Stimulated activated CD8-positive, alpha-beta memory T cell treated with anti-CD3 and anti-CD28 coated beads, Interleukin-15, amount 100 ng/mL, for 1 hour (primary cell): ENCODE measurements at places on chromosomes 2 and 18.

GRCh38 chr2:225164401-225165050 is 122.3 kb upstream of the DOCK10 start:
- DNase-seq = no peak

- DNase-seq = no peak
Measured at GRCh38 chr2:134253804-134254203, at the start of gene MGAT5. Gene MGAT5 (plus strand): TSS chr2:134254072. CDS start chr2:134254404, 332 bp downstream.

- DNase-seq = no peak
Measured at GRCh38 chr2:241019441-241020139, 21.2 kb downstream of the SNED1 start.

- DNase-seq = no peak
Measured at GRCh38 chr2:11102956-11103860, 52.1 kb upstream of the SLC66A3 start.

GRCh38 chr18:21831413-21831831 is 90.8 kb downstream of the MIB1 start:
- DNase-seq = no peak

GRCh38 chr2:234953116-234954031 is 1.6 kb downstream of the SH3BP4 start:
- DNase-seq = no peak

DNA sequence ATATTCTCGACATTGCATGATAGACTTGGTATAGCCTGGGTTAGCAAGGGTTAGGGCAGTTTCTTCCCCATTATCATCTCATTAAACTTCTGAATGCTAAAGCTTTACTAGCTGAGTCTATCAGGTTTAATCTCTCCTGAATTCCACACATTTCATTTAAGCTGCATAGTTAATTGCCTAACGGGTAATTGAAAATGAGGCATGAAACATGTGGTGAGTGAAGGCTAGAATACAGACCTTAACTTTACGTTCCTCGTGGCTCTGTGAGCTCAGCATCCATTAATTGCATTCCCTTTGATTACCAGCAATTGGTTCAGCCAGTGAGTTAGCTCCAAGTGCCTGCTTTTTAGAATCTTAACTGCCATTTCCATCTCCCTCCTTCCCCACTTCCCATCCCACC is 126.5 kb upstream of the MEX3C start:
- DNase-seq = no peak

DNA sequence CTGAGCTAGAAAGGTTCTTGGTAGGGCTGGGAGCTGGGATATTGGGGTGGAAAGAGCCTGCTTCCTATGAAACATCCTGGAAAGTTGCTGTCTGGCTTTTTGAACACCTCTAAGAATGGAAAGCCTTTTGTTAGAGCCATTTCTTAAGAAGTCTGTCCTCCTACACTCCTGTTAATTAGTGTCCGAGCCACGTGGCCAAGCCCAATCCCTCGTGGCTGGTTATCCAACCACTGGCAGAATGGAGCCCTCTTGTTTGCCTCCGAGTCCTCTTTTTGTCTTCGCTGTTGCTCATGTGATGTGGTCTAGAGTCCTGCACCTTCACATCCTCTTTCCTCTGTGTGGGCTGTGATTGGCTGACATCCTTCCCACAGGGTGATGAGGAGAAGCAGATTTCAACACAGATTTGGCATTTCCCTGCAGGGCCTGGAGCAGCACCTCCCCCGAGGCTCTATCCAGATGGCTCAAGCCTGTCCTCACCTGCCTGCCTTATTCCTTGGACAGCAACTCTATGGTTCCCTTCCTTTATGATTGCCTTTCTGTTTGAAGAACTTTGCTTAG is 8.2 kb upstream of the TOGARAM2 start:
- DNase-seq = no peak

- DNase-seq = no peak
Measured at GRCh38 chr18:78242254-78242643, 737.4 kb upstream of the SALL3 start.

DNA sequence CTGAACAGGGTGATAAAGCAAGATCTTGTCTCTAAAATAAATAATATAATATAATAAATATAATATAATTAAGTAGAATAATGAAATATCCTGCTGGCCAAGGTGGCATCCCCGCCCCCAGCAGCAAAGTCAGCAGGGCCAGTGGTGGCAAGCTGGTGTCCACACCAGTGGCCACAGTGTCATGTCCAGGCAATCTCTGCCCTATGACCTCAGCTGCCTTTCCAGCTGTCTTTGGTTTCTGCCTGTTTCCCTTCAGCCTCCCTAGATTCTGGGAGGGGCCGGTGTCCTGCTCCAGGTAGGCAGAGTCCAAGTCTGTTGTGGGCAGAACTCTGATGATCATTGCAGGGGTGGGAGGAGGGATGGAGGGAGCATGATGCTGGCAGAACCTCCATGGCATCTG is 16.2 kb upstream of the STEAP3 start:
- no peak for DNase-seq

DNA sequence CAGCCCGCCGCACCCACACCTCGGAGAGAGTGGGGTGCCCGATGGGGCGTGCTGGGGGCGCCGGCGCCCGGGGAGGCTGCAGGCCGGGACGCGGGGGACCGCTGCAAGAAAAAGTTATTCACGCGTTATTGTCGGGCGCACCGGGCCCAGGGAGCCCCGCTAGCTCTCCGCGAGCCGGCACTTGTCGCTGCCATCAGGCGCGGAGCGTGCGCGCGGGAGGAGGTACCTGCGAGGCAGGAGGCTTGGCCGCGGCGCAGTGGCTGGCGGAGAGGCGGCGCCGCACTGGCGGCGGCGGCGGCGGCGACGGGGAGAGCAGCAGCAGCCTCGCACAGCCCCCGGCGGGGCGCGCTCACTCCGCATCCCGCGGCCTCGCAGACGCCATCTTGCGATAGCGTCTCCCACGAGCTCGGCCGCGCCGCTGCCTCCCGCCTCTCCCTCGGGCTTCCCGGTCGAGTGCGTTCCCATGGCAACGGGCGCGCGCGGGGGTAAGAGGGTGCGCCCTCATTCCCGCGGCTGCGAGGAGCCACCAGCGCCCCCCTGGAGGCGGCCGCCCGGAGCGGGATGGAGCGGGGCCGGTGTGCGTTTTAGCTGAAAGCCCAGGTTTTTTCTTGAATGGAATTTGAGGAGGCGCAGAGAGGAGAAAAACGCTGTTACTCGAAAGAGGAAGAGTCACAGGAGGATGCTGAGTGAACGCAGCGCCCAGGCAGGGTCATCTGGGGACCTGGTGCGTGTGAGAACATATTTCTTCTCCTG is at the start of gene CHN1:
Gene CHN1 (minus strand): TSS at position 402 of the 753 bp plus-strand sequence. CDS start 469 bp downstream, outside the sequence.
- peak; percentile 4 for DNase-seq

- no peak for DNase-seq
Measured at GRCh38 chr18:74375999-74376398, 60.4 kb downstream of the C18orf63 start.

DNA sequence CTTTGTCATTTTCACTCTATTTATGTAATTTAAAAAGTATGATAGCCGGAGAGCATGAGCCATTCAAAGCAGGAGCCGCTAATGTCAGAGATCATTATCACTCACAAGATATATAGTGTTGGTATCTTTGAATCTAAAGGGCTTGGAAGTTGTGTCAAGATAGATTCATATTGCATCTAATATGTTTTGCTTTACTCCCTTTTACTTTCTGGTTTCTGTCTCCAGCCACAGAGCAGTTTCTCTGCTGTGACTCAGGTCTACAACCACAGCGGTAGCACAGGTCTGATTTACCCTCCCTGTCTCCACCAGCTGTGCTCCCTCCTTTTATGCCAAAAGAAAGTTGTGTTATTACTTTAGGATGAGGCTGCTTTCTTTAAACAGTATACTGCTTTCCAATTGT is 424.0 kb downstream of the ARHGAP15 start:
- no peak for DNase-seq

GRCh38 chr2:55176094-55176415 is 56.0 kb downstream of the CLHC1 start:
- no peak for DNase-seq

DNA sequence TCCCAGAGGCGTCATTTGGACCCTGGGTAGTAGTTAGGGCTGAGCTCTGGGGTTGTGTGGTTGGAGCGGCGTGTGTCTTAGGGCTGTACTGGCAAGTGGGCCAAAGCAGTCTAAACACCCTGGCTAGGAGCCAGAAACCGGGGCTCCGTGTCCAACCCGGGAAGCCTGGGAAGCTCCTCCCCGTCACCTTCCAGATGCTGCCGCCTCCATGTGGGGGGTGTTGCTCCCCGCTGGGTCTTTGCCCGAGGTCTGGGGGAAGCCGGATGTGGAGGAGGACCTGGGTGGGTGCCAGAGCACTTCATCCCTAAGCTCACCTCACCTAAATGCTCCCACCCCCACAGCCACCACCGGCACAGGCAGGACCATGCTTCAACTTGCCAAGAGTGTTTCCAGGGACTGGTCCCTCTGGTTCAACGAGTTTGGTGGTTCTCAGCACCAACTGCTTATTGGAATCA is 25.4 kb downstream of the TET3 start:
- no peak for DNase-seq

GRCh38 chr18:25282282-25282681 is 69.7 kb downstream of the ZNF521 start:
- no peak for DNase-seq

DNA sequence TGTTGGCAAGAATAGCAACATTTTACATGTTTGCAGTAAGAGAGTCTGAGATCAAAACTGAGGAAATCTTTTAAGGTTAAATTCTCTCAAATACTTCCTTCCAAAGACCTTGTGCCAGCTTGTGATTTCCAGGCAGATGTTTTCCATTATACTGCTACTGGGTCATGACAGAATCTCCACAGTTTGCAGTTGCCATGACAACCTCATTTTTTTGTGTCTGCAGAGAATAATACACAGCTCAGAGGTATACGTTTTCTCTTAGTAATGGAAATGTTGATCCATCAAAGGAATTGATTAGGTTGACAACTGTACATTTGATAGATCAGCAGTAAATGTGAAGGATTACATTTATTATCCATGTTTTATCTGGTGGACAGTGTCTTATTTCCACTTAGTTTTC is 29.1 kb upstream of the CSRNP3 start:
- DNase-seq = no peak

DNA sequence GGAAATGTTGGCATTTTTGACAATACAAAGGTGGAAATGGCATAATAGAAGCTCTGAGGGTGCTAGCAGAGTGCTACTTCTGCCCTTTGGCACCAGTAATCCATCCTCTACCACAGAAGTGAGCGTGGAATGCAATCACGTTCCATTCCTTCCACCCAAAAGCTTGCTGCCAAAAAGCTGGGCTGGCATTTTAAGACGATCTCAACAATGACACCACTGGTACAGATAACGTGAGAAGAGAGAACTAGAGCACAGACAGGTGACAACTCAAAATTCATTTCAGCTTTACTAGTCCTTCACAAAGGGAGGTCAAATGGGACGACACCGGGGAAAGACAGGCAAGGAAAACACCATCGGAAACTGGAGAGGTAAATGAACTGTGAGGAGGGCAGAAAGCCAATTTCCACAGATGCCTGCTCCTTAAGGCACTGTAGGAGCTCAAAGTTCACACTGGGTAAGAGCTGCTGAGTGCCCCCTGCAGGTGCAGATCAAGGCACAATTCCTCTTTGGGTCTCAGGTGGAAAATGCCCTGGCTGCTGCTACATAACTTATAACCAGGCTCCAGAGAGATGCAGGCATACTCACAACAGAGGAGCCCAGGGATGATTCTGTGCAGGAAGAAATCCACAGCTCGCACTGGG is 50.7 kb upstream of the RNU4ATAC start:
- DNase-seq = no peak
